ENCODE measurements at places on chromosomes 11 and 22. TPM values are rescaled to one million over a fixed set of nuclear protein-coding genes. Genes with fewer than 3 reads are reported as not detected.

MYEOV gene
- total RNA-seq = 0.22 TPM

GRCh38 chr11:59358020-59358419 lies 675 bp upstream of the OR5AN1 start:
- no peak for DNase-seq

GRCh38 chr11:102361086-102362031 lies 14.3 kb downstream of the BIRC2 start:
- DNase-seq = no peak

DNA sequence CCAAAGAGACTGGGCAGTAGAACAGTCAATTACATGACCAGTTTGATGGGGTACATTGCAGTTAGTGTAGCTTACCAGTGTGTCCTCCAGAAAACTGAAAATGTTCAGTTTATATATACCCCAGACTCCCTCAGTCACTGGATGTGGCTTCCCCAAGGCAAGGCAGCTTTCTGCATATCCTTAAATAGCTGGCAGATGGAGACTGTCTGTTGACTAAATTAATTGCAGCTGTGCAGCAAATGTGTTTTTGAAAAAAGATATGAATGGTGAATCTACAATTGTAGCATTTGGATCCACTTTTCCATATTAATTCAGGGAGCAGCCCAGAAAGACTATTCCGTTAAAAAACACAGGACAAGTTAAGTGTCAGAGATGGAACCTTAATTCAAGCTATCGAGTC lies 565.1 kb upstream of the CCDC179 start:
- DNase-seq = no peak

RASD2 gene
- total RNA-seq = 0.53 TPM

- no peak for DNase-seq
Measured at GRCh38 chr11:64960719-64961118, 11.2 kb downstream of the MAJIN start.

TMEM45B gene
- total RNA-seq = 0.35 TPM

RCN1 gene
- 114 TPM for total RNA-seq

DNA sequence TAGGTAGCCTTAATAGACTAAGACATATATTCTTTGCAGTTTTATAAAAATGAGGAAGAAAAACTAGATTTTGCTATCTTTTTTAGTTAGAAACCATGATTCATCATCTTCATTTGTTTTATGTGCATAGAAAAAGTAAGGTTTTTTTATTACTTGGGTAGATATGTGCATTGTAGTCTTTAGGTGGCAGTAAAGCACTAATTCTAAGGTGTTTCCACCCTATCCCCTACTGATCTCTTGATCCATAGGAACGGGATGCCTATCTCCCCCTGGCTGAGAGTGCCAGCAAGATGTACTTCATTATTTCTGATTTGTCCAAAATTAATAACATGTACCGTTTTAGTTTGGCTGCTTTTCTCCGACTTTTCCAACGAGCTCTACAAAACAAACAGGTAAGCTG lies 148.1 kb downstream of the DYNC2H1 start:
- DNase-seq = no peak

GRCh38 chr22:37464181-37464580 lies 22.0 kb downstream of the MFNG start:
- no peak for DNase-seq

DEFB131B gene
- total RNA-seq = not detected

PKNOX2 gene
- total RNA-seq = 1.3 TPM

DNA sequence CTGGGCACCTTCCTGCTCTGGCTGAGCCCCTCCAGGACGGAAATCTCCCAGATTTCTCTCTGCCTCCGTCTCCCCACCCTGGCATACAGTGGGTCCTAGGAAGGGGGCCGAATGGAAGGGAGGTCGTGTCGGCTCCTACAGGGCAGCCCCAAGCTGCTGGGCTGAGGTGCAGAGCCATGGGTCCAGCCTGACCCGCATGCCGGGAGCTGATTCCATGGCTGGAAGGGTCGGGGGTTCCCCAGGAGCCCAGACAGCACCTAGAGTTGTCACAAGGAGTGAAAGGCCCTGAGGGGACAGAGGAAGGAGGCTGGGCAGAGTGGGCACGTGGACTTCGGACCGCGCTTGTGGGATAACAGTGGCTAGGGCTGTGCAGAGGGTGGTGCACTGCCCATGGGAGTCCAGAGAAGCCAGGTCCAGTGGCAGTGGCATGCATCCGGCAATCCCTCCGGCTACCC lies 16.5 kb downstream of the CCND1 start:
- DNase-seq = no peak

GRCh38 chr11:69642913-69643632 lies 2.1 kb downstream of the CCND1 start:
- peak; percentile 79 for DNase-seq

GRCh38 chr22:33835265-33835664 lies 85.0 kb downstream of the LARGE1 start:
- no peak for DNase-seq

OR56A1 gene
- 0.07 TPM for total RNA-seq

TYR gene
- total RNA-seq = not detected

- DNase-seq = no peak
Measured at GRCh38 chr11:122307476-122308035, 191.5 kb upstream of the BLID start.

- DNase-seq = no peak
Measured at GRCh38 chr11:108685419-108686130, 20.7 kb downstream of the DDX10 start.

- DNase-seq = no peak
Measured at GRCh38 chr22:21590809-21591641, 23.5 kb downstream of the UBE2L3 start.

RAC2 gene
- total RNA-seq = 2.5 TPM

- DNase-seq = no peak
Measured at GRCh38 chr11:63802637-63803414, 10.4 kb upstream of the SPINDOC start.

PGR gene
- total RNA-seq = 0.07 TPM

GRCh38 chr11:134562941-134563471 lies 151.0 kb upstream of the B3GAT1 start:
- no peak for DNase-seq

GRCh38 chr22:30843245-30843644 lies 125.3 kb downstream of the MORC2 start:
- no peak for DNase-seq

TPBGL gene
- total RNA-seq = 0.64 TPM

GRCh38 chr11:67351275-67352005 lies 1.9 kb downstream of the POLD4 start:
- peak; percentile 78 for DNase-seq

DNA sequence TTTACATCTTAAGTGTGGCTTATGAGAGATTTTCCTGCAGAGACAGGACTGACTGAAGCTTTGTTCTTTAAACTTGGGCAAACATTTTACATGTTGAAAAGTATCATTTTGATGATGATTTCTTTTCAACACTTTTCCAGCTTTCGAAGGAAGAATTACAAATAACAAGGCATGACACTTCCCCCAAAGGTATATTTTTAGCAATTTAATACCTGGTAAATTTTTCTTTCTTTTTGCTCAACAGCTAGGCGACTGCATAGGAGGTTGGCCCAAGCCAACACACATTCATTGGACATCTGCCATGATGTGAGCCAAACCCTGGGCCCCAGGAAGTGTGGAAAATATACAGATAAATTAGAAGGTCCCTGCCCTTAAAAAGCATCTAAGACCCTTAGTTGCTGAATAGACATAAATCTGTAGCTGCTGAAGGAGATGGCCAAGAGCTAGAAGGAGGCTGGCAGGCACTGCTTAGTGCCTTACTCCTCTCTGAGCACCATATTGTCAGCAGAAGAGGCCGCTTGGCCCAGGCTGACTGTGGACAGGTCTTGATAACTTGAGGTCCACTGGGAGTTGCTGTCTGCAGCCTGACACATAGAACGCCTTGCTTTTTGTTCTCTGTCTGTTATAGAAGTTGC lies 53.3 kb upstream of the CD44 start:
- DNase-seq = no peak

HARBI1 gene
- 7.3 TPM for total RNA-seq

DNA sequence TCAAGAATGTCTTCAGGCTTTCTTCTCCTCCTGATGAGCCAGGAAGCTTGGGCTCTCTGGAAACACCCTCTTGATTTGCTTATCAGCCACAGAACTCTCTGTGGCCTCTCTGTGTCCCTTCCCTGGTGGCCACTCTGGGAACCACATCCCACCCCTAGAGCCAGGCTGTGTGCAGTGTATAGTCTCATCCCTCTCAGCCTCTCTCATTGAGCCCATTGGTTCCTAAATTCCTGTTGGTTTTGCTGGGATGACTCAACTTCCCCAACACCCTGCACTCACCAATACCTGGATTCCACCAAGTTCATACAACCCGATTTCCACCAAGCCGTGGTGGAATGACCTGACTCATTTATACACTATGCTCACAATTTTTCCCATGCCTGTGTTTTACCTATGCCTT lies 5.2 kb downstream of the IRAG1 start:
- no peak for DNase-seq

DNA sequence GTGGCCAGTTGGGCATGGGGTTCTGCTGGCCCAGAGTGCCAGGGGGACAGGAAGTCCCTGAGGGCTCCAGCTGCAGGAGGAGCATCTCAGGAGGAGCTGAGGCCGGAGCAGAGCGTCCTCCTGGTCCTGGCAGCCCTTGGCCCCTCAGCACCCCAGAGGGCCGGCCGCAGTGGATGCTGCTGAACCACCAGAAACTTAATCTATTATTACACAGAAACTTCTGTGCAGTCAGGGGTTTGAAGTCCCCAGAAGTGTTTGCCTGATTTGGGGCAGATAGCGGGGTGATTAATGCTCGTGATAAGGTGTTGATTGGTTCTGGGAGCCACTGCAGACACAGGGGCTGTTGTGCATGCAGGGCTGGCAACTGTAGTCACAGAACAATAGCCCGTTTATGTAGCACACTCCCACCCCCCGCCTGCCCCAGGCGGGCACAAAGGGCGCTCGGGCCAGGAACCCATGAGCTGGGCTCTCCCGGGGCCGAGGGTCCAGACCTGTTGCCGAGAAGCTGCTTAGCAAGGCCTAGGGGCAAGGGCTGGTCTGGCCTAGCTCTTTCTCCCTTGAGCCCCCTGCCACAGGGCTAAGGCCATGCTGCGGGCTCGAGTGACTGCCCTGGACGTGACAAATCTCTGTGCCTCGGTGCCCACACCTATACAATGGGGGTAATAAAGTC lies 29.0 kb upstream of the KCNQ1OT1 start:
- DNase-seq = no peak

SCGB2A2 gene
- not detected for total RNA-seq

CBLIF gene
- total RNA-seq = not detected

DNA sequence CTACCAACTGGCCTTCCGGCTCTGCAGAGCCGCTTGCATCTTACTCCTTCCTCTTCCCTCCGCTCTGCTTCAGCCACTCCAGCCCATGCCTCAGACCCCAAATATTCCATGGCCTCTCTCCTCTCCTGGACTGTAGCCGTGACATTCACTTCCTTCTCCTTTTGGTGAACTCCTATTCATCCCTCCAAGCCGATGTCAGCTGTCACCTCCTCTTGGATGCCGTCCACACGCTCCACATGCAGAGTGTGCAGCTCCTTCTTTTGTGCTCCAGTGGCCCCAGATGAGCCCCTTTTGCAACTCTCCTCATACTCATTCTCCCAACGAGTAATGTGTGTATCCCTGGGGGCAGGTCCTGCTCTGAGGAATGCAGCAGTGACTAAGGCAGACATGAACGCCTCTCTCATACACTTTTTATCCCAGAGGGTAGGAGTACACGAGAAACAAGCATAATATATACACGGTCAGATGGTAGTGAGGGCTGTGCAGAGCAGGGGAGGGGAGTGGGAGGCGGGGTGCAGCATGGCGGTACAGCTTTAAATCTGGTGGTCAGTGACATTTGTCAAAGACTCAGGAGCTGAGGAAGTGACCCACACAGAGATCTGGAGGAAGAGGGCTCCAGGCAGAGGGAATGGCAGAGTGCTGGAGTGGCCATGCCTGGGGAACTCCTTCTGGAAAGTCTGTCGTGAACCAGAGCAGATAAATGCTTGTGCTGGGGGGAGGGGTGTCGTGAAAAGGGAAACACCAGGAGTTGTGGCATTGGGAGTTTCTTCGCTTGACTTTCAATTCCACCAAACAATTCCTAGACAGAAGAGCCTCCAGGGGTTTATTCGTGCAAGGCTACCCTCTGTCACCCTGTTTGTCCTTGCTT lies 83.8 kb upstream of the ATXN10 start:
- DNase-seq = no peak

DNA sequence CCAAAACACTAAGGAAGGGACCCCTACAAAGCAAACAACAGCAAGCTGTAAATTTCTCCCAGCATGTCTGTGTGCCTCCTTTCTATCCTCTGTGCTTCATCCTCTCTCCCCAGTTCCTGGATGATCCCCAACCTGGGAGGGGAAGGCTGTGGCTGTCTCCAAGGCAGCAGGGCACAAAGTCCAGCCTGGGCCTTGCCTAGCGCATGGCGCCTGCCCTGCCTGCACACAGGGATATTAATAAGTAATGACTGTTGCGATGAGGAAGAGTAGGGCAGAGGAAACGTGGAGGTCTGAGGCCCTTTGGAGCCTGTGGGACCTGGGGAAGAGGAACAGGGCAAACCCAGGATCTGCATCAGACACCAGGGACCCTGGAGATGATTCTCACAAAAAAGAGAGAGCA lies 2.0 kb downstream of the USH1C start:
- DNase-seq = no peak

DNA sequence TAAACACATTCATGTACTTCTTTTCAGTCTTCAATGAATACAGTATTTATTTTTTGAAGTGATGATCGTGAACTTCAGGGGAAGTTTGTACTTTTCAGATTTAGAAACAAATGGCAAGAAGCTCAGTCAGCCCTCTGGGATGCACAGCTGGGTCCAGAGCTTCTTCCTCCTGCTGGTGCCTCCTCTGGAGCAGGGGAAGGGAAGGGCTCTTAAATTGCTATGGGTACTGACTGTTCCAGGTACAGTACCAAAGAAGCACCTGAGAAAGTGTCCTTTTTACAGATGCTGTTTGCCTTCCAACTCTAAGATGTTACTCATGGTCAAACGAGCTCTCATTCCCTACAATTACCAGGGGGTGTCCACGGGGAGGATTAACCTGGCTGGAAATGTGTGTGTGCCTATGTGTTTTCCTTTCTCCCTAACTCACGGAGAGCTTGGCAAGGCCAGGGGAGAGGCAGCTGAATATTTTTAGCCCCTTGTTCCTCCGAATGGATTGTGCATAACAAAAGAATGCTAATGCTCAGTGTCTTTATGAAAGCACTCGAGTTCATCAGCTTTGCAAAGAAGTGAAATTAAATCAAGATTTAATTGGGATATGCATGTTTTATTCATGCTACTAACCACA lies 313.7 kb upstream of the CADM1 start:
- no peak for DNase-seq

DNA sequence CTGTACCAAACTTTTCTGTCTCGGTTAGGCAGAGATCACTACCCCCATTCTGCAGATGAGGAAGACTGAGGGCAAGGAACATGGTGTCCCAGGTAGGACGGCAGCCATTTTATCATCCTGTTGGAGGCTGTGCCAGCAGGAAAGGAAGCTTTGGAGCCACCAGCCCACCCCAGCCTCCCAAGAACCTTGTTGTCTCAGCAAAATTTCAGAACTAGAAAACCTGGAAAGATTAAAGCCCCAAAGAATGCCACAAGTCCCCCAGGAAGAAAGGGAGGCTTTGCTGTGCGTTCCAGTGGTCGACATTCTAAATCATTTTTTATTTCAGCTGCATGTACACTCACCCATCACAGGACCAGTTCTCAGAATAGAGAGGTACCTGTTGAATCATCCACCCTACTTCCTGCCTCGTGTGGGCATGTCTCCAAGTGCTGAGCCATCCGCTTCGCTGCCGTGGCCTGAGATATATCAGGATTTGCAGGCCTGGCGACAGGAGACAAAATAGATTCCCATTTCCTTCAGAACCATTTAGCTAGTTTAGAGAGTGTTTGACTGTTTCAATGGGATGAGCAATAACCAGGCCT lies 13.0 kb upstream of the EIF3D start:
- DNase-seq = no peak

INS gene
- not detected for total RNA-seq

- no peak for DNase-seq
Measured at GRCh38 chr11:75919525-75919924, 104.5 kb downstream of the UVRAG start.
